ENCODE measurements at places on chromosomes 7 and 10.

- DNase-seq: no peak
- H3K4me1 ChIP-seq: peaks cover 47% of the 10 kb centered on the region
- no peak overlapping the region for H3K4me3 ChIP-seq
- H3K27me3 ChIP-seq: no peaks in the 10 kb centered on the region
- H3K27ac ChIP-seq: no peak overlapping the region
These were observed 99.1 kb downstream of the SND1 start for GRCh38 chr7:127751062-127751461.

- no peak overlapping the region for H3K27ac ChIP-seq
- no peaks in the 10 kb centered on the region for H3K4me1 ChIP-seq
- no peaks in the 10 kb centered on the region for H3K36me3 ChIP-seq
These were observed 182.2 kb downstream of the HTR7 start for GRCh38 chr10:90675621-90676020.

DNA sequence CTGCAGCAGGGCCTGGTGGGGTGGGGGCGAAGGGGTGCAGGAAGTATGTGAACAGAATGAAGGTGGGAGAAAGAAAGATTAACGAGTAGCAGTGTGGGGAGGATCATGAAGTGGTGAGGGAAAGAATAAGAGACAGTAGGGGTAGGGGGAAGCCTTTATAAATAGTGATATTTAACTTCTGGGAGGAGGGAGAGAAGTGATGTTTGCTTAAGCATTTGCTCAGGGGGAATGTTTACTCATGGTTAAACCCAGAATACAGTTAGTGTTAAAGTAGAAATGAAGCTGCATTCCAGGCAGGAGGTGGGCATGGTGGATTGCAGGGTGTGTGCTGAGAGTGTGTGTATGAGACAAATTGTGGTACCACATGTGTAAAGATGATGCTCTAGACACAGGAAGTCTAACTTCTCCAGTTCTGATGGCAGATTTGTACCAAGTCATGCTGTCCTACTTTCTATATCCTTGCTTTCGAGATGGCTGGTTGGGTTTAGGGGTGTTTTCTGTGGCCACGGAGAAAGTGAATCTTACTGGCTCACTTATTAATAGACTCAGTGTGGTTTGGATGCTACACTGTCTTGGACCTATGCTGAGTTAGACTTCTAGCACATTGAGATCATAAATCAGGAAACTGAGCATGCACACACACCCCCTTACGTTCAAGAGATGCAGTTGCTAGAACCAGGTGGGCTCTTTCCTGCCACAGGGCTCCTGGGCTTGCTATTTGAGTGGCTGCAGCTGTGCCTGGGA lies 10.6 kb upstream of the DNMBP start:
- H3K4me3 ChIP-seq: no peak overlapping the region
- no peaks in the 10 kb centered on the region for H3K36me3 ChIP-seq
- H3K4me1 ChIP-seq: peaks cover 7% of the 10 kb centered on the region

DNA sequence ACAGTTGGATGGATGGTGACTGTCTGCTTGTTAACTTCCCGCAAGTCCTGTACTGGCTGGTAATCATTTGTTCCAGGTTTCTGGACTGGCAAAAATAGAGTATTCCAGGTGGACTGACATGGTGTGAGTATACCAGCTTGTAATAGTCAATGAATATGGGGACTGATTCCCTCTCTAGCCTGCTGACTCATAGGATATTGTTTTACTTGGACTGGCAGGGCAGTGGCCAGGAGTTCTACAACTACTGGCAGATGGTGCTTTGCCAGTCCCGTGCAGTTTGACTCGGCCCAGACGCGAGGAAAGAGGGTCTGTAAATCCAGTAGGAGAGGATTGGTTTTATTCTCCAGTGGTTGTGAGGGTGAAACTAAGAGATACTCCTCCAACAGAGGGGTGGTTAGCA lies 78.0 kb downstream of the PRR15 start:
- no peaks in the 10 kb centered on the region for H3K36me3 ChIP-seq

DNA sequence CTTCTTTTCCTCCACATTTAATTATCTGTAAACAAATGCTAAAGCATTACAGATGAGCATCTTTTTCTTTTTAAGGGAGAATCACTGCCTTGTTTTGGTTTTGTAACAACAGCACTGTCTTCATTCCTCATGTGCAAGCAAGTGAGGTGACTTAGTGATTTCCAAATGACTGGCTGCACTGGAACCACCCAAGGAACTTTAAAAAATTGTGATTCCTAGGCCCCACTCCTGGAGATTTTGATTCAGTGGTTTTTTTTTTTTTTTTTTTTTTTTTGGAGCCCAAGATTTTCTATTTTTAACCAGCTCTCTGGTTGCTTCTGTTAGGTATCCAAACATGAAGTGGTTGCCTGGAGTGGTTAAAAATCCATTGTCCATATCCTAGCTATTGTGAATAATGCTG lies 176.2 kb downstream of the LRMDA start:
- H3K27me3 ChIP-seq: peaks cover 9% of the 10 kb centered on the region
- H3K27ac ChIP-seq: no peak overlapping the region
- H3K4me1 ChIP-seq: no peaks in the 10 kb centered on the region
- DNase-seq: no peak
- H3K36me3 ChIP-seq: no peaks in the 10 kb centered on the region
- H3K4me3 ChIP-seq: no peak overlapping the region

DNA sequence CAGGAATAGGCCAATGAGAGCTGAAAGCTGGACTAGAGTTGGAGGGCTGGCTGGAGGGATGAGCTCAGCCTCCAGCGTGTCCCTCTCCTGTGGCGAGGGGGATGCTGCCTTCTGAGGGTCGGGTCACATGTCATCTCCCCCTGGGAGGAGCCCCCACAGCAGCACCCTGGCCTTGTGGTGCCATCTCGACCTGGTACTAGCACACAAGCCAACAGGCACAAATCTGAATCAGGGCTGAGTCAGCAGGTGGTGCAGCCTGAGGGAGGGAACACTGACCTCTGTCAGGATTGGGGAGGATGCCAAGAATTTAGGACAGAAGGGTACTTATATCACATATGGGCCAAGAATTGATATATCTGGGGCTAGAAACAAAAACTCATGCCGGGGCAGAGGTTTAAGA lies 280.4 kb downstream of the CELF2 start:
- H3K36me3 ChIP-seq: peaks cover 50% of the 10 kb centered on the region
- H3K4me3 ChIP-seq: no peak overlapping the region
- H3K4me1 ChIP-seq: peaks cover 16% of the 10 kb centered on the region
- no peaks in the 10 kb centered on the region for H3K27me3 ChIP-seq
- H3K27ac ChIP-seq: peak overlapping the region; percentile 27
- no peak for DNase-seq

DNA sequence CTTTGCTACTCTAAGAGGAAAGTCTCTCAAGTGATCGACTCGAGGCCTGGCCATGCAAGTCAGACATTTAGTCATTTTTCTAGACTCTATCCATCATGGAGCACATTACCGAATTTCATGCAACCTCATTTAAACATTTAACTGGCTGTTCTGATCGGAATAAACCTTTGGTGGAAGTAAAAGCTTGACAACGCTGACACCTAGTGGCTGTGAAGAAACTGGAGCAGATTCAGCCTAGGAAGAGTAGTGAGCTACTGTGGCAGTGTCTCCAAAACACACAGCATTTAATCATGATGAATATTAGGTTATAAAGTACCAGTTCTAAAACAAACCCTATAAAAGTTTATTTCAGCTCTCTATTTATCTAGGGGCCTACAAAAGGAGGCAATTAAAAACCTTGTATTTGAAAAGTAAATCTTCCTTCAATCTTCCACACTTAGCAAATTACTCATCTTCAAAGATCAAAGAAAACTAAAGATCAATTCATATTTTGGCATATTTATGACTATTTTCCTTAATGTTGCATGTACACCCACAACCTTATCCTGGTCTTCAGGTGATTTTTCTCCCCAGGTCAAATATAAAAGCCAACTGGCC lies 175.0 kb downstream of the CTNNA3 start:
- peak; percentile 54 for DNase-seq
- H3K4me3 ChIP-seq: no peak overlapping the region
- H3K36me3 ChIP-seq: no peaks in the 10 kb centered on the region
- H3K27me3 ChIP-seq: no peaks in the 10 kb centered on the region
- no peak overlapping the region for H3K27ac ChIP-seq

GRCh38 chr7:29839302-29839701 lies 33.0 kb downstream of the WIPF3 start:
- DNase-seq: no peak
- no peak overlapping the region for H3K4me3 ChIP-seq
- H3K27ac ChIP-seq: no peak overlapping the region
- H3K4me1 ChIP-seq: no peaks in the 10 kb centered on the region

DNA sequence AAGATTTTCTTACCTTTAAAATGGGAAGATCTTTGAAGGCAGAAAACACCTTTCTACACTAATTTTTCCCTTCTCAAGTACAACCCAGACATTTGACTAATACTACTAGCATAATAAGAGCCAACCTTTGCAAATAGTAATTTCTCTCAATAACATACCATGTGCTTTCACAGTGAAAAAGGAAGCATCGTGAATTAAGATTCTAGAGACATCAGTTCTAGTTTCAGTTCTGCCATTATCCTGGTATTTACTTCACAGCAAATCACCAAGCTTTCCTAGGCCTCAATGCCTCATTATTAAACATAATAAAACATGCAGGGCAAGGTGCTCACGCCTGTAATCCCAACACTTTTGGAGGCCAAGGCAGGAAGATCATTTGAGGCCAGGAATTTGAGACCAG lies 24.9 kb downstream of the GSAP start:
- no peaks in the 10 kb centered on the region for H3K27me3 ChIP-seq
- no peak overlapping the region for H3K4me3 ChIP-seq
- DNase-seq: no peak
- peaks cover 12% of the 10 kb centered on the region for H3K36me3 ChIP-seq
- peaks cover 37% of the 10 kb centered on the region for H3K4me1 ChIP-seq
- no peak overlapping the region for H3K27ac ChIP-seq

DNA sequence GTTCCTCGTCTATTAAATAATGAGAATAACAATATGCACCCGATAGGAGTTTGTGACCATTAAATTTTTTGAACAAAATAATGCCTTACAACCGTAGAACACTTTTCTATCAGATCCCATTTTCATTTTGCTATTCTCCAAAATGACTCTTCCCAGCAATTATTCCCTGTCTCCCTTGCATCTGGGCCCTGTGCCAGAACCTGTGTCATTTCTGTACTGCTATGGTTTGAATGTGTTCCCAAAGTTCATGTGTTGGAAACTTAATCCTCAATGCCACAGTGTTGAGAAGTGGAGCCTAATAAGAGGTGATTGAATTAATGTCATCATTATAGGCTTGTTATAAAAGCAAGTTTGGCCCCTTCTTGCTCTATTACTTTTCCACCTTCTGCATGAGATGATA lies 33.2 kb upstream of the SMNDC1 start:
- H3K36me3 ChIP-seq: no peaks in the 10 kb centered on the region
- DNase-seq: no peak
- no peak overlapping the region for H3K4me3 ChIP-seq
- peaks cover 2% of the 10 kb centered on the region for H3K27me3 ChIP-seq
- peaks cover 7% of the 10 kb centered on the region for H3K4me1 ChIP-seq

DNA sequence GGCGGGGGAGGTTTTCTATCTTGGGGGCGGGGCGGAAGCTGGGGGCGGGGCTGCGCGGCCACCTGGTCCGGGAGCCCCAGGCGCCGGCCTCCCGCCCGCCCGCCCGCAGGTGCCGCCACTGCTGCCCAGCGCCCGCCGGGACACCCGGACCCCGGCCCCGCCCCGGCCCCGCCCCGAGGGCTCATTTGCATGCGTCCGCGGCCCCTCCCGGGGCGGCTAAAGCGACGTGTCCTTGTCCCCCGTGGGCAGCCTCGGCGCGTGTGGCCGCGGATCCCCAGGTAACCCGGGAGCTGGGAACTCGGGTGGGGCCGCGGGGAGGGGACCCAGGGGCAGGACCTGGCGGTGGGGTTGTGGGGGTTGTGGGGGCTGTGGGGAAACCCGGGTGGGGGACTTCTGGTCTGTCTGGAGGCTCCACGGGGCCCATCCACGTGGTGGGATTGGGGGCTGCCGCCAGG lies at the start of gene BHLHA15:
Gene BHLHA15 (plus strand): TSS at position 219 of the 455 bp plus-strand sequence. CDS start 871 bp downstream, outside the sequence.
- DNase-seq: peak; percentile 22
- peaks cover 4% of the 10 kb centered on the region for H3K4me1 ChIP-seq
- H3K36me3 ChIP-seq: peaks cover 3% of the 10 kb centered on the region
- peak within 1 kb of the TSS; percentile 59 for H3K4me3 ChIP-seq
- no peaks in the 10 kb centered on the region for H3K27me3 ChIP-seq
- H3K27ac ChIP-seq: no peak within 1 kb of the TSS

GRCh38 chr7:35657125-35657524 lies 37.8 kb downstream of the HERPUD2 start:
- H3K4me1 ChIP-seq: peaks cover 54% of the 10 kb centered on the region
- no peak for DNase-seq
- H3K36me3 ChIP-seq: peaks cover 59% of the 10 kb centered on the region
- peak overlapping the region; percentile 44 for H3K27ac ChIP-seq
- H3K27me3 ChIP-seq: no peaks in the 10 kb centered on the region
- H3K4me3 ChIP-seq: no peak overlapping the region

DNA sequence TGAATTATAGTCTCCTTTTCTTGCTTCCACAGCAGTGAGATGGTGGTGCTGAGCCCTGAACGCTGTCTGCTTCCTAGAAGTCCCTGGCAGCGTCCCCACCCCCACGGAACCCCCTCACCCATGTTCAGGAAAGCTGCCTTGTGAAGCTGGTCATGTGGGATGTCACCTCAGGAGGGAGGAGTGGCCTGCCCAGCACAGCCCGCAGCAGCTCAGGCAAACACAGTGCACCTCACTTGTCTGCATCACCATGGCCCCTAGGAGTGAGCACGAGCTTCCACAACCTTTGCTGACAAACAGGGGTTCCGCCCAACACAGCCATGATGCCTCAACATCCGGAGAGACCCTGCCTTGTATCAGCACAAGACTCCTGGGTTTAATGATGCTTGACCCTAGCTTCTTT lies 508.9 kb downstream of the RPS24 start:
- DNase-seq: no peak
- H3K4me1 ChIP-seq: peaks cover 17% of the 10 kb centered on the region
- no peaks in the 10 kb centered on the region for H3K36me3 ChIP-seq
- H3K27me3 ChIP-seq: peaks cover 5% of the 10 kb centered on the region
